ENCODE measurements at places on chromosomes 11 and 22.

DNA sequence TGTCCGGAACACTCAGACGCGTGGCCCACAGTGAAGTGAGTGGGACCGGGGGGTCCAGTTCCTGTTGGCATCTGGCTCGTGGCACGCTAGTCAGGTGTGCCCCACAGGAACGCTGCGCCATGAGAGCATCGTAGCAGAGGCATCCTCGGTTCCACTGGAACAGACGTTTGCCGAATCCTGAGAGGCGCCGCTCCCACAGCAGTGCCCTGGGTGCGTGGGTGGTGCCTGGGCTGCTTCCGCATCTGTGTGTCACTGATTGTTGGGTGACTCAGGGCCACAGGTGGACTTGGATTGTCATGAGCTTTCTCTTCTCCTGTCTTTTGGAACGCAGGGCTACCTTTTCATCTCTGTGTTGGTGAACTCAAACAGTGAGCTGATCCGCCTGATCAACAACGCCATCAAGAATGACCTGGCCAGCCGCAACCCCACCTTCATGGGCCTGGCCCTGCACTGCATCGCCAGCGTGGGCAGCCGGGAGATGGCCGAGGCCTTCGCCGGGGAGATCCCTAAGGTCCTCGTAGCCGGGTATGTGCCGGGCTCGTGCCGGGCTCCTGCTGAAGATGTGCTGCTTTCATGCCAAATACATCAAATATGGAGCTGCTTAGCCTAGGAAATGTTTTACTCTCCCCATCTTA is 46.2 kb downstream of the AP2A2 start:
- H3K4me3 ChIP-seq, result no peak overlapping the region
- no peaks in the 10 kb centered on the region for H3K27me3 ChIP-seq
- H3K36me3 ChIP-seq, result peaks cover 62% of the 10 kb centered on the region
- no peak overlapping the region for H3K27ac ChIP-seq

DNA sequence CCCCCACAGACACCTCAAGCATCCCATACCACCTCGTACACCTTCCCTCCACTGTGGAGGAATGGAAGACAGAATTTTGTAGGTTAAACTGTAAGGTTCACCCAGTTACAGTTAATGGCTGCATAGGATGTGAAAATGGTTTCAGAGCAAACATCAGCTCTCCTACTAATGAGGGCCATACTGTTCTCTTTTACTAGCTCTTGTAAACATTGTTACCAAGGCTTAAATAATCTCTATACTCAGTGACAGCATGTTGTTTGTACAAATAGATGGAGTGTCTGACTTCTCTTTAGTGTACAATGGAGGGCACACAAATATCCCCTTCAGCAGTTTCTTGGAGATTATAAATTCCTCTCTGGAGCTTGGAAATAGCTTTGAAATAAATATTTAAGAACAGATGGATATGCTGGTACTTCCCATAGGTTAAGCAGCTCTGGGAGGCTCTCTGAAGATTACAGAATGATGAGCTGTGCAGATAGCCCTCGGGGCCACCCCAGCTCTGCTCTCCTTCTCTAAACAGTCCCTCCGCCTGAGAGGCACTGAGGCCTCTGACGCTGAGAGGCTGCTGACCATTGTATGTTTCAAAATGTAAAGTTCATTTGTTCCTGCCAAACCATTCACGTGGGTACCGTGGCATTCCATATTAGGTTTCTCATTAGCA is 25.7 kb downstream of the TTC12 start:
- no peak overlapping the region for H3K27ac ChIP-seq
- H3K4me3 ChIP-seq, result no peak overlapping the region
- no peaks in the 10 kb centered on the region for H3K4me1 ChIP-seq
- H3K27me3 ChIP-seq, result no peaks in the 10 kb centered on the region
- DNase-seq, result no peak

GRCh38 chr11:107770551-107770951 is 58.7 kb upstream of the SLN start:
- H3K27ac ChIP-seq, result no peak overlapping the region
- no peak overlapping the region for H3K4me3 ChIP-seq
- DNase-seq, result no peak
- peaks cover 25% of the 10 kb centered on the region for H3K27me3 ChIP-seq

GRCh38 chr22:36317658-36318271 is 64.8 kb downstream of the APOL1 start:
- H3K4me3 ChIP-seq, result no peak overlapping the region
- no peak for DNase-seq
- H3K27me3 ChIP-seq, result no peaks in the 10 kb centered on the region
- H3K36me3 ChIP-seq, result peaks cover 51% of the 10 kb centered on the region
- H3K27ac ChIP-seq, result peak overlapping the region; percentile 77

DNA sequence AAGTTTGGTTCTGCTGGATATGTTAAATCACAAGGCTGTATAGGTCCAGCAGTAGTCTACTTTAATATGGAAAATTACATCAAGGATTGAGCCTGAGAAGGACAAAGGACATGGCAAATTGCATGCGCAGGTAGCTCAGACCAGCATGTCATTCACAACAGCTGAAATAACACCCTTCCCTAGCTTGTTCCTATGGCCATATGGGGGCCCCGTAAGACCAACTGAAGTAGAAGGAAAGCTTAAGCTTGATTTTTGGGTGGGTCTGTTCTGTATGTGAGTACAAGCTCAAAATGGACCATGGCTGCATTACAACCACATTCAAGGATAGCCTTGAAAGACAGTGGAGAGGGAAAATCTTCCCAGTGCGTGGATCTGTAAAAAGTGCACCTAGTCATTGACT is 20.6 kb upstream of the PDE3B start:
- no peak for DNase-seq
- no peaks in the 10 kb centered on the region for H3K27me3 ChIP-seq
- H3K27ac ChIP-seq, result no peak overlapping the region
- H3K36me3 ChIP-seq, result no peaks in the 10 kb centered on the region
- no peak overlapping the region for H3K4me3 ChIP-seq

DNA sequence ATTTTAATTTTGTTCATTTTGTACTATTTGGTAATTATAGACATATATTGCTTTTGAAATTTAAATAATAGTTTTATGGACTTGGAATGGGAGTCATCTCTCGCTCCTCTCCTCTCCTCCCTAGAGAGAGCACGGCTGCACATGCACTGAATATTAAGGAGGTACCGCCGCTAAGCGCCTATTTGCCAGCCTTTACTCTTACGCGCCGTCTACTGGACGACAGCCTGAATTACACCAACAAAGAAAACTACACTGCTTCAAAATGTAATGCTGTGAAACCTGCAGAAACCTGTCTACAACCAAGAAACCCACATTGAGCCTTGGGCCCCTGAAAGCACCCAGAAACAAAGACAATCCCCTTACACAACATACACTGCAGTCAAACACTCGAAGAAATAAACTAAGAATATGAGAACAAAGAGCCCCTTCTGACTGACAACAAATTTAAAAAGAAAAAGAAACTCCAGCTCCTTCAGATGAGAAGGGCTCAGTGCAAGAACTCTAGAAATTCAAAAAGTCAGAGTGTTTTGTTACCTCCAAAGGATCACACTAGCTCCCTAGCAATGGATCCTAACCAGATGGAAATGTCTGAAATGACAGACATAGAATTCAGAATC is 737.2 kb downstream of the LRRC4C start:
- no peak overlapping the region for H3K27ac ChIP-seq
- H3K36me3 ChIP-seq, result no peaks in the 10 kb centered on the region
- DNase-seq, result no peak

GRCh38 chr22:27245056-27245455 is 556.5 kb downstream of the MN1 start:
- H3K36me3 ChIP-seq, result no peaks in the 10 kb centered on the region
- DNase-seq, result no peak
- peaks cover 2% of the 10 kb centered on the region for H3K4me1 ChIP-seq
- no peak overlapping the region for H3K27ac ChIP-seq
- H3K4me3 ChIP-seq, result no peak overlapping the region

DNA sequence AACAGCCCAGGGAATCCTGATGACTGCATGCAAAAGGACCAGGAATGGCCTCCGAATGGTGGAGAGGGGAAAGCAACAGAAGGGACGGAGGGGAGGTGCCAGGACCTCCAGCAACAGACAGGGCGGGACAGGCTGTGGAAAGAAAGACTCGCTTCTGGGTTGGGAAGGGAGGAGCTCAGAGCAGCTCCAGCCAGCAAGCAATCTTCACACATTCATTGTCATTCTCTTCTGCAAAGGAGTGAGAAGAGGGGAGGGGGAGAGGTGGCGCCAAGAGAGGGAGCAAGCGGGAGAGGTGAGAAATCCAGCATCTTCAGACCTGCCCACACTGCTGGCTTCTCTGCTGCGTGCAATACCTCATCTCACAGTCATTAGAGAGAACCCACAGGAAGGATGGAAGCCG is 509.0 kb downstream of the BUD13 start:
- H3K36me3 ChIP-seq, result no peaks in the 10 kb centered on the region
- DNase-seq, result no peak

- no peak for DNase-seq
- H3K4me3 ChIP-seq, result no peak overlapping the region
- H3K36me3 ChIP-seq, result no peaks in the 10 kb centered on the region
- H3K27ac ChIP-seq, result no peak overlapping the region
- H3K27me3 ChIP-seq, result peaks cover 9% of the 10 kb centered on the region
- no peaks in the 10 kb centered on the region for H3K4me1 ChIP-seq
Measured at GRCh38 chr22:39651053-39651996, 80.8 kb downstream of the CACNA1I start.

DNA sequence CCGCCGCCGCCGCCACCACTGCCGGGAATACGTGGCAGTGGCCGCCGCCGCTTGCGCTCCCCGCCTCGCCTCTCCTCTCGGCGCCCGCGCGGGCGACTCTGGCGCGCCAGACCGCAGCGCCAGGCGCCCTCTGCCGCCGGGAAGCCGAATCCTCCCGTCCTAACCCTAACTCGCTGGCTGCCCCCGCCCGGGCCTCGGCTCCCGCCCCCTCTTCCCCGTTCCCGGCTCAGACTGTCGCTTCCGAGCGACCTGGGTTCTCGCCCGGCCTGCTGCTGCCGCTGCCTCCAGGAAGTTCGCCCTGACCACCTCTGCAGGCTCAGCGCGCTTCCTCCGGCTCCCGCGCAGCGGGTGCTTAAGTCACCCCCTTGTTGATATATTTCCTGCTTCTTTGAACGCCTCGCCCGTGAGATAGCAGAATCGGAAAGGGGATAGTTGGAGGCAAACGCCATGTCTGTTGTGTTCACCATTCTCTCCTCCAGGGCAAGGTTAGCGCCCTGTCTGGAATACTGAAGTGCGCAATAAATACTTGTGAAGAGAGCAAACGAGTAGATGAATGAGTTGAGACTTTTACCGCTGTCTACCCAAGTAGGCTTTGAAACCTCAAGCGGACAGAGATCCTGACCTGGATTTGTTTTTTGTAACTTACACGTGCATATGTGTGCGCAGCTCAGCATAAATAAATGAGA is at the start of gene SMCO4:
TSS of gene SMCO4 (minus strand) at position 100 of the 686 bp plus-strand sequence. CDS start 64,202 bp downstream, outside the sequence.
- peak within 1 kb of the TSS; percentile 92 for H3K27ac ChIP-seq
- H3K27me3 ChIP-seq, result peaks cover 23% of the 10 kb centered on the region
- peak within 1 kb of the TSS; percentile 89 for H3K4me3 ChIP-seq
- peak; percentile 61 for DNase-seq
- no peaks in the 10 kb centered on the region for H3K36me3 ChIP-seq

GRCh38 chr11:116731097-116731761 is 41.6 kb downstream of the BUD13 start:
- DNase-seq, result no peak
- H3K27me3 ChIP-seq, result peaks cover 5% of the 10 kb centered on the region
- H3K36me3 ChIP-seq, result peaks cover 9% of the 10 kb centered on the region
- no peak overlapping the region for H3K4me3 ChIP-seq

GRCh38 chr11:63694596-63694995 is 13.3 kb downstream of the RTN3 start:
- H3K4me1 ChIP-seq, result peaks cover 10% of the 10 kb centered on the region
- DNase-seq, result no peak
- no peak overlapping the region for H3K4me3 ChIP-seq
- no peaks in the 10 kb centered on the region for H3K27me3 ChIP-seq
- peaks cover 3% of the 10 kb centered on the region for H3K36me3 ChIP-seq

- H3K4me3 ChIP-seq, result no peak overlapping the region
- H3K27me3 ChIP-seq, result no peaks in the 10 kb centered on the region
- DNase-seq, result no peak
- H3K36me3 ChIP-seq, result peaks cover 46% of the 10 kb centered on the region
Measured at GRCh38 chr22:24120044-24120443, 61.2 kb upstream of the SUSD2 start.

DNA sequence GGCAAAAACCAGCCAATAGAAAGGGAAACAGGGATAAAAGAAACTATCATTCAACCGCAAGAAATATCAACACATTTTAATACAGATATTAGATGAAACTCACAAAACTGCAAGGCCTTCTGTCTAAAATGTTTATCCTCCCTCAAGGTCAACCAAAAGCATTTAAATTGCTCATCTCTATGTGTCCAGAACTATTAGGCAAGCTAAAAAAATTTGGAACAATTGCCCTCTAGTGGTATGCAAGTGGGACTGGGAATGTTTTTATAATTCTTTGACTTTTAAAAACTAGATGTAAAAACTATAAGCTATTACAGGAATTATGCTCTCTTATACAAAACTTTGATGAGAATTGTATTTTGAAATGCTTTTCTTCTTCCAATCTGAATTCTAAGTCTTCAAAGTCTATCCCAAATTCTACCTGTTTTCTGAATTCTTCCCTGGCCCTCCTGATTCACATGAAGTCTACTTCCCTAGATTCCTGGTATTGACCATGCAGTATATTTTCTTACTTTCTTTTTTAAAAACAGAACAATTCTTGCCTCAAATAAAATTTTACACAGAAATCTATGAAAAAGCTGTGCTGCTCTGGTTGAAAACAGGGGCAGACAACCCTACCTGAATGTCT is 4.9 kb downstream of the CWC15 start:
- H3K27me3 ChIP-seq, result no peaks in the 10 kb centered on the region
- peaks cover 12% of the 10 kb centered on the region for H3K4me1 ChIP-seq
- no peak overlapping the region for H3K27ac ChIP-seq
- H3K4me3 ChIP-seq, result no peak overlapping the region
- peaks cover 49% of the 10 kb centered on the region for H3K36me3 ChIP-seq
- DNase-seq, result no peak

GRCh38 chr11:130428316-130429119 is at the start of gene ADAMTS8:
ADAMTS8 (minus strand) TSS chr11:130428609; CDS start chr11:130428286, 323 bp downstream.
- H3K27ac ChIP-seq, result peak within 1 kb of the TSS; percentile 37
- H3K4me3 ChIP-seq, result peak within 1 kb of the TSS; percentile 83
- DNase-seq, result no peak
- H3K27me3 ChIP-seq, result peaks cover 68% of the 10 kb centered on the region

GRCh38 chr22:20080445-20080775 is 369 bp downstream of the DGCR8 start:
- peaks cover 3% of the 10 kb centered on the region for H3K36me3 ChIP-seq
- peaks cover 25% of the 10 kb centered on the region for H3K4me1 ChIP-seq
- DNase-seq, result peak; percentile 44
- H3K27ac ChIP-seq, result peak overlapping the region; percentile 69
- peak overlapping the region; percentile 85 for H3K4me3 ChIP-seq

DNA sequence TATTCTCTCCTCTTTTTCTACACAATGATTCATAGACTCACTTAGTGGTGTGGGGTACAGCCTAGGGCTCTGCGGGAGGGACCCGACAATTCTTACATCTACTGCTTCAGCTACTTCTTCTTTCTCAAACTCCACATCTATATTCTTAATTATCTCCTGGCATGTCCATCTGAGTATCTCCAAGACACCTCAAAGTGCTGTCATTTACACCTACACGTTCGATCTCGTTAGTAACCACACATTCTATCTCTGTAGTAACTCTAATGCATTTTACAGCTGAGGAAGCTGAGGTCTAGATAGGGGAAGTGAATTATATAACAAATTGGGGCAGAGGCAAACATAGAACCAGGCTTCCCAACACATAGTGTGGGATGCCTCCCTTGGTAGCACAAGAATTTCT is 27.7 kb upstream of the RRM1 start:
- H3K27ac ChIP-seq, result no peak overlapping the region
- peaks cover 61% of the 10 kb centered on the region for H3K4me1 ChIP-seq
- peaks cover 23% of the 10 kb centered on the region for H3K36me3 ChIP-seq
- no peak overlapping the region for H3K4me3 ChIP-seq
- no peaks in the 10 kb centered on the region for H3K27me3 ChIP-seq
- DNase-seq, result no peak

- no peak overlapping the region for H3K4me3 ChIP-seq
- H3K4me1 ChIP-seq, result peaks cover 39% of the 10 kb centered on the region
- DNase-seq, result no peak
- peaks cover 2% of the 10 kb centered on the region for H3K36me3 ChIP-seq
Measured at GRCh38 chr11:86438685-86439084, 64.0 kb downstream of the CCDC81 start.
